Activated CD4-positive, alpha-beta T cell treated with anti-CD3 and anti-CD28 coated beads, Interleukin-2, amount 10 ng/mL, durations not matched to agents 7 days and 5 days (primary cell): ENCODE measurements at places on chromosomes 11 and 22.

DNA sequence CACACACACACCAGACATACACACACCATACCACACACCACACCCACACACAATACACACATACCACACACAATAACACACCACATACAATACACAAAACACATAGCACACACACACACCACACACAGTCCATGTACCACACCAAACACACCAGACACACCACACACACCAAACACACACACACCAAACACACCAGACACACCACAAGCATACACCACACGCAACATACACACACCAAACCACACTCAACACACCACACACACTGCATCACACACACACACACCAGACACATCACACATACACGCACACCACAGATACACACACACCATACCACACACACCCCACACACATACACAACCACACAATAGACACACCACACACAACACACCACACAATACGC, 54.8 kb downstream of the IGSF9B start:
- no peak for DNase-seq

- no peak for DNase-seq
Observed at GRCh38 chr11:131683666-131684065, 313.3 kb downstream of the NTM start.

GRCh38 chr11:75826461-75827230, 11.6 kb downstream of the UVRAG start:
- no peak for DNase-seq

- DNase-seq, result no peak
Observed at GRCh38 chr11:75487365-75487764, 38.4 kb downstream of the GDPD5 start.

- no peak for DNase-seq
Observed at GRCh38 chr11:69775163-69775755, at the start of gene FGF4. FGF4 (minus strand) TSS chr11:69775341; CDS start chr11:69775084, 257 bp downstream.
